ENCODE measurements at places on chromosomes 5 and 9.

- DNase-seq, result no peak
Observed at GRCh38 chr9:98823666-98824334, 16.3 kb downstream of the GALNT12 start.

GRCh38 chr9:133089271-133089671 lies 27.5 kb downstream of the CEL start:
- no peak for DNase-seq

GRCh38 chr5:172816925-172817562 lies 17.0 kb upstream of the ERGIC1 start:
- DNase-seq, result peak; percentile 50

DNA sequence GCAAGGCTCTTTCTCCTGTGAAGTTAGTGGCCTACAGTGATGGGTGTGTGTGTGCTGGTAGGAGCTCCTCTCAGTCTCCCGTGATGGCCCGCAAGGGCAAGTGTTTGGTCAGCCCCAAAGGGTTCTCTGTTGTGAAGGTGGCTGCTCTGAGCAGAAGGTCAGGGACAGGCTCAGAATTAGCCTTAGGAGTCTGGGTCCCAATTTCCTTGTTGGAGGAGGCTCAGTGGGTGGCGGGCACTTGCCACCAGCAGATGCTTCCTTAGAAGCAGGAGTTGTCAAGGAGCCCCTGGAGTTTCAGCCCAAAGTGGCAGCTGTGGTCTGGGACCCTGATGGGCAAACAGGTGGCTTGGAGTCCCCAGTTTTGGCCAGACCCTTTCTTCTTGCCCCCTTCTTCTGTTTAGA lies 154.4 kb downstream of the MACROH2A1 start:
- DNase-seq, result no peak

GRCh38 chr9:129131300-129132145 lies 20.3 kb downstream of the PTPA start:
- DNase-seq, result peak; percentile 89

GRCh38 chr5:134873494-134873893 lies 677 bp upstream of the TXNDC15 start:
- peak; percentile 27 for DNase-seq

DNA sequence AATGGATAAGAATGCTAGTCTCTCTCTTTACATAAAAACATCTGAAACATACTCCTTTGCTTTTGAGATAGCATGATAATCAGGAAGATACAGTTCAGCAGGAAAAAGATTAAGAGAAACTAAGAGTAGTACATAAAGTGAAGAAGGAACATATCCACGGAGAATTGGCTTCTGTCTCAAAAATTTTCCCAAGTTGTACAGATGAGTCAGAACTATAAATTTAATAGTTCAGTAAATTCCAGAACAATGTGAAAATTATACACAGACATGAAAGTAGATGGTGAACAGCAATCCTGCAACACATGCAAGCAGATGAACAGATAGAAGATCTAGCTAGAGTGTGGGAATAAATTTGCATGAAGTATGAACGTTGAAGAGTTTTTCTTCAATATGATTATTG lies 691.4 kb upstream of the RIOK2 start:
- DNase-seq, result no peak

DNA sequence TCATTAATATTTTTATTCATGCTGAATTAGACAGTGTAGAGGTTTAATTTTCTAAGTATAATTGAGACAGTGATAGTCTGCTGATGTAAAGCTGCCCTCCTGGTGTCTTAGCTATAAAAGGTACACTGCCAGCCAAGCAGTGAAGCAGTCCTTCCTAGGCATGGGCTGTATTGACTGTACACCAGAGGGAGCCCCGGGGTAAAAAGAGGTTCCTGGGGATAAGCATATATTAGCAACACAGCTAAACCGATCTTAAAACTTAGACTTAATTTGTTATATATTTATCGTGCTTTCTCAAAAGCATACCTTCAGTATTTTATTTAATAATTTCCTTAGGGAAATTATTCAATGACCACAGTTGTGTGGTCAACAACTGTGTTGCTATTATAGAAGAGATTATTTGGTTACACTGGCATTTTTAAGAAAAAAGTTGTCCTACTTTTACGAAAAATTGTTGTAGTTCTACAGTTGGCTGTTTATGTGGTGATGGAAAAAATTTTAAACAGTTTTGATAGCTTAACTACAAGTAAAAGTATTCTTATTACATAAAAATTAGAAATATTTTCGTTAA lies 68.8 kb downstream of the ELL2 start:
- DNase-seq, result peak; percentile 50

DNA sequence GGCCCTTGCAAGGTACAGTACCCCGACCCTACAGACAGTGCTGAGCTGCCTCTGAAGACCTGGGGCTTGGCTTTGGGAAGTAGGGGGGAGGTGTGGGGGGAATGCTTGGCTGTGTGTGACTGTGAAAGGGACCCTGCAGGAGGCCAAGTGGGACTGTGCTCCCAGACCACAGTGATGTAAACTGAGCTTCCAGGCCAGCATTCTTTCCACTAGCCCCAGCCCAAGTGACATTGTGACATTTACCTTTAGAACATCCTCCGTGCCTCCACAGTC lies 31.2 kb downstream of the HMCN2 start:
- no peak for DNase-seq

- no peak for DNase-seq
Observed at GRCh38 chr9:26261503-26262330, 583.5 kb upstream of the TUSC1 start.

DNA sequence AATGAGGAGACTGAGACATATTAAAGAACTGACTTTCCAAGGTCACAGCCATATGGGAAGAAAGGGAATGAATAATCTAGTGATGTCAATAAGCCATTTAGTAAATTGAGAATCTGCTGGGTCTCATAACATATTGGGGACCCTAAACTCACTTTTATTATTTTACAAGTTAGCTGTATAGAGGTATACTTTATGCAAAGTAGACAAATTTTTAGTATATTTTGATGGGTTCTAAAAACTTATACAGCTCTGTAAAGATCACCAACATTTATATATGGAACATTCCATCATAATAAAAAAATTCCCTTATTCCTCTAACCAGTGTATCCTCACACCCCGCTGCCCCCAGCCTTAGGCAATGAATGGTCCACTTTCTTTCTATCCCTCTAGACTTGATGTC lies 35.7 kb upstream of the ZNF510 start:
- no peak for DNase-seq

GRCh38 chr5:157918811-157919742 lies 60.1 kb upstream of the CLINT1 start:
- DNase-seq, result no peak

GRCh38 chr5:17819783-17820182 lies 185.5 kb downstream of the TAF11L14 start:
- no peak for DNase-seq

- DNase-seq, result no peak
Observed at GRCh38 chr9:86042199-86042978, 57.0 kb downstream of the GOLM1 start.

- no peak for DNase-seq
Observed at GRCh38 chr5:68839019-68839552, 254.7 kb upstream of the SLC30A5 start.

GRCh38 chr5:102231693-102232619 lies 64.1 kb downstream of the SLCO4C1 start:
- DNase-seq, result no peak

DNA sequence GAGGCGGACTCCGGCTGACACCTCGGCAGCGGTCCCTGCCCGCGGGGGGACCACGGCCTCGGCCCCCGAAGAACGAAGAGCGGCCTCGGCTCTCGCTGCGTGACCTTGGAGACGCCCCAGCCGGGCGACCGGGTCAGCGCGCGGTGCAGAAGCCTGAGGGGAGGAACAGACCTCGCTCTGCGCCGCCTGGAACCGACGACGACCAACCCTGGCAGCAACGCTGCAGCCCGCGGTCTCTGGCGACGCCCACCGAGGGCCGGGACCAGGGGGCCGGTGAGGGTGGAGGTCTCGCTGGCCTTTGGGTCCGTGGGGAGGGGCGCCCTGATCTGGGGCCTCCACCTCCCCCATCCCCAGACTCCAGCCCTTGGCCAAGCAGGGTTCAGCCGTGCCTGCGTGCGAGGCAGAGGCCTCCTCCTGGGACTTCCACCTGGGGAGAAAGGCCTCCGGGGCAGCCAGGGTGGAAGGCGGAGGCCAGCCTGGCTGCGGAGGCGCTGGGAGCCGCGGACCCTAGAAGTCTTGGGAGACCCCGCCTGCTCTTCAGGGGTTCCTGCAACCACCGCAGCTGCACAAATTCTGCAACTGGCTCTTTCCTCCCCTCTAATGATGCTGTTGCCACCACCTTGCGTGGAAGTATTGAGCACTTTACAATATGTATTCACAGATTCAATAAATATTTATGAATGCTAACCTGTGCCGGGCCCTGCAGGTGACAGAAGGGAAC lies 44.3 kb upstream of the SLC12A7 start:
- DNase-seq, result no peak

DNA sequence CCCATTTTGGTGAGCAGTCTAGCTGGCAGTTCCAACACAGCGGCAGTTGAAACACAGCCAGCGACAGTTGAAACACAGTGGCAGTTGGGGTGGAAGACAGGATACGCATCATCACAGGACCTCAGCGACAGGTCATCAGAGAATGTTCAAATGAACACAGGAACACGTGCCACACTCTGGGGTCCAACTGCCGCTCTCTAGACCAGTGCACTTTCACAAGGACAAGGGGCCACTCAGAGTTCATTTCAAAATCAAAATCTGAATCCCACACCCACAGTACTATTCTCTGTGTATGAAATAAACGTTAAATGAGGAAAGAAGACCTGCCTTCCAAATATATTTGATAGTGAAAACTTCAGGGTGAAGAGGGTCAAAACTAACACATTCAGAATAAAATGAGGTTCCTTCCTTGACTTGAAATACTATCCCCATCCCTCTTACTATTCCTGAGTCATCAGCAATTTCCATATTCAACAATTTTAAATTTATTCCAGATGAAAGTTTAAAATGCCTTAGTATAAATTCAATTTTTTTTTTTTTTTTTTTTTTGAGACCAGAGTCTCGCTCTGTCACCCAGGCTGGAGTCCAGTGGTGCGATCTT lies 53.0 kb upstream of the SIMC1 start:
- no peak for DNase-seq

DNA sequence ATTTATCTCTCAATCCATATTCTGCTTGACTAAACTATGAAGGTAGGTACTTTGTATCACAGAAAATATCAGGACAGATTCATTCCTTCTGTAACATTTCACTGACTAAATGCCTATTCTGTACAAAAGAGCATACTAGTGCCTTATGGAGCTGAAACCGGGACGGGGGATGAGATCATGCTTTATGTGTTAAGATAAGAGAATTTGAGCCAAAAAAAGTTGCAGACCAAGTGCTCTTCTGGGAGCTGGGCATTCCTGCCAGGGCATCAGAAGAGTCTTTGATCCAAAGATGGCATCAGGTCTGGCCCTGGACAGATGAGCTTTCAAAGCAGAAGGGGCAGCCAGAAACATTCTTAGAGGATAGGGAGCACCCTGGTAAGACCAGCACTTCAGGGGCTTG lies 27.5 kb upstream of the GLIPR2 start:
- DNase-seq, result no peak

DNA sequence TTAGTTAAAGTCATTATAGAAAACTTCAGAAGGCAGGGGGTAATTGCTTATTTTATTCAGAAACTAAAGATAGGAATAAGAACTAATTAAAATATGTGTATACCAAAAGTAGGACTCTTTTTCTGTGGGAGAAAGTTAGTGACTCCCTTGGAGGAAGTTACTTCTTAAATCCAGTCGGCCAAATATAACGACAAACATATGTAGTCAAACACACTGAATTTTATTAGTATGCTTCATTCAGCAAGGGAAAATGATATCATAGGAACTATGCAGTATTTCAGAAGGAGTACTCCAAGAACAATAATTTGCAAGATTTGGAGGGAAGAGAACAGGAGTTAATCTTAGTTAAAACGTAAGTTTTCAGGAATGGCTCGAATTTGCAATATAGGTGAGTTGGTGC lies 432.6 kb downstream of the CYLC2 start:
- no peak for DNase-seq

- no peak for DNase-seq
Observed at GRCh38 chr9:8234316-8234715, 434.7 kb upstream of the DMAC1 start.

DNA sequence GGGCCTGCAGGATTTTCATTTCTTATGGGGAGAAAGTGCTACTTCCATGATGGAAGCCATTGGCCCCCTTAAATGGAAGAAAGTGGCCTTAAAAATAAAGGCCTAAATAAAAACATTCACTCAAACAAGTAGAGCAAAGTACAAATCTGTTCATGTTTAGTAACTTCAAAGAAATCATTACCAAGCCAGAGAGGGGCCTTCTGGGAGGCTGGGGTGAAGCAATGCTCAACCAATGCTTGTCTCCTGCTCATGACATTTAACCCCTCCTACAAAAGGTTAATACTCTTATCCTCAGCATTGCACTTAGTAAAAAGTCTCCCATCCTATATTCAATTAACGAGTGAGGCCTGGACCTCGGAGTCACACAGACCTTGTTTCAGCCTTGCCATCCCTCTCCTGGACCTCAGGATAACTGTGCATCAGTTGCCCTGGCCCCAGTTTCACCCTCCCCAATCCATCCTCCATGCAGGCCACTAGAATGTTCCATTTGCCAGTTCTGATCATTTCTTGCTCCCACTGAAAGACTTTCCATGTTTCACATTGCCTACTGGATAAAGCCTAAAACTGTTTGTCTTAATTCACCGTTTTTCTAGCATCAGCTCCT lies 36.9 kb upstream of the ALDH1B1 start:
- DNase-seq, result no peak

DNA sequence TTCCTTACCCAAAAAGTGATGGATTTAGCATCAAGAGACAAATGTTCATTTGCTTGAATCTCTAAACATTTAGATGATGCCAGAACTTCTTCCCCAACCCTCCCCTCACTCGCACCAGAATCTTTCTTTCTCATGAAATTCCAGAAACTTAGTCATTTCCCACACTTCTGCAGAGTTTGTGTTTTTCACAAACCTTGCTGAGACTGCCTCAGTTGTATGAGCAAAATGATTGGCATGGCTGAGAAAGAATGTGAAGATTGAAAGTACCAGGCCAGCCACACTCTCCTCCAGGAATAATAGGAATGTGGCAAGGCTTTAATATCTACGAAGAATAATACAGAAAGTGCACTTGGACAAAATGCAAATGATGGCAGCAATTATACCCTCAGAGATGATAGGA lies 428.3 kb upstream of the CDH6 start:
- DNase-seq, result no peak

- DNase-seq, result no peak
Observed at GRCh38 chr5:75412111-75412990, 75.3 kb downstream of the HMGCR start.

GRCh38 chr9:27853529-27853928 lies 280.2 kb upstream of the C9orf72 start:
- DNase-seq, result no peak

DNA sequence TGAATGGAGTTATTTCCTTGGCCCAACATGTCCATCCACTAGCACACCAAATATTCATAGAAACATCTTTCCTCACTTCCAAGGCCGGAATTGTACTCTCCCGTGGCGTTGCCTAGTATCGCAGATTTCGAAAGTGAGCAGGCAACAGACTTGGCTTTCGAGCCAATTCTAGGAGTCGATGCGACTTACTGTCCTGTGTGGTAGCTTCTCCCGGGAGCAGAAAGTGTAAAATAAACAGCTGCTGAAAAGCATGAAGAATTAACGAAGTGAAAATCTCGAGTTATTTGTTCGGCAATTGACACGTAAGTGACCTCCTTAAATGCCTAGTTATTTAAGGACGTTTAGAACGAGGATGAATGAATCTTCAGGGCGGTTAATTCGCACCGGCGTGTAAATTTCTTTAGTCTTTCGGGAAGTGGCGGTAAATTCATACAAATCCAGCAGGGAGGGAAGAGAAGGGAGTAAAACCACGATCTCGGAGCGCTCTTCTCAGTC lies 449 bp upstream of the PCSK5 start:
- DNase-seq, result peak; percentile 37

GRCh38 chr9:79778581-79778980 lies 206.8 kb downstream of the TLE4 start:
- DNase-seq, result no peak
